DMS 273 treated with DMSO at 0.1 percent for 48 hours (cell line): ENCODE measurements at places on chromosomes 7 and 10.
A peak's percentile ranks its signal among the peaks of the same experiment; 100 is the strongest.

DNA sequence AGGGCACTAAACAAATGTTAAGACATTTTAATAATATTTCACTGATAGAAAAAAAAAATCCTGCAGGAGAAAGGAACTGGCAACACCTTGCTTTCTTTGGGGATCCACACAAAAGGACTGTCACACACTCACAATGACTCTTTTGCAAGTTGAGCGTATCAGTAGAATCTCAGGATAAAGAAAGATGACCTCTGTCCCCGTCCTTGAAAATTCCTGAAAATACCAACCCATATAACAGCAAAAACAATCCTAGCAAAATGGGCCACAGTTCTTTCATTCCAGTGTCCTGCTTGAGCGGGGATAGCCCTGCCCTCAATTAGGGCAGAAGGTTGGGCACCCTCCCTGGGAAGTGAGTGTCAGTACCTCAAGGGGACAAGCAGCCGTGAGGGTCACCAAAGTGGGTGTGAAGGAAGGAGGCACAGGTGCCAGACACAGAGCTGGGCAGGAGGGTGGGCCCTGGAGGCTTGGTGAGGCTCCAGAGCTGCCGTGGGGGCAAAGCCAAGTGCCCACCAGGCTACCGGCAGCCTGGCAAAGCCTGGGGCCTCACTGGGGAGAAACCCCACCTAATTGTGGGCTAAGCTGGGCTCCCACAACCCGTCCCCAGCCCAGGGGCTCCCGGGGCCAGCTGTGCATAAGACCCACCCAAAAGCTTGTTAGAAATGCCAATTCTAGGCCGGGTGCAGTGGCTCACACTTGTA is 2.8 kb downstream of the WDR86 start:
- DNase-seq, result no peak

DNA sequence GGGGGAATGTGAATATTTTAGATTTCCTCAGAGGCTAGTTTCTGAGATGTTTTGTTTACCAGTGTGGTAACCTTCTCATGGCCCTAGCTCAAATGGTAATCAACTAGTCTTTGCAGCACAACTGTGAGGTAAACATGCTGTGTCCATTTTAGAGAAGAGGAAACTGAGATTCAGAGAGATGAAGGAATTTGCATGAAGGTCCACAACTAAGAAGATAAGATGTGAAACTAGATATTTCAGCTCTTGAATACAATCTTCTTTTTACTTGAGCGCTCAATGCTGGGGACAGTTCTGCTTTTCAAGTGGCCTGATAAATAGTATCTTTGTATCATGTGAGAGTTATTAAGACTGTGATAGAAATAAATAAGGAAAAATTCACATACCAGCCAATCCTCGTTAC is 245.4 kb downstream of the AUTS2 start:
- no peak for DNase-seq

- DNase-seq, result no peak
These were observed 202.2 kb downstream of the PHF14 start for GRCh38 chr7:11175887-11176286.

DNA sequence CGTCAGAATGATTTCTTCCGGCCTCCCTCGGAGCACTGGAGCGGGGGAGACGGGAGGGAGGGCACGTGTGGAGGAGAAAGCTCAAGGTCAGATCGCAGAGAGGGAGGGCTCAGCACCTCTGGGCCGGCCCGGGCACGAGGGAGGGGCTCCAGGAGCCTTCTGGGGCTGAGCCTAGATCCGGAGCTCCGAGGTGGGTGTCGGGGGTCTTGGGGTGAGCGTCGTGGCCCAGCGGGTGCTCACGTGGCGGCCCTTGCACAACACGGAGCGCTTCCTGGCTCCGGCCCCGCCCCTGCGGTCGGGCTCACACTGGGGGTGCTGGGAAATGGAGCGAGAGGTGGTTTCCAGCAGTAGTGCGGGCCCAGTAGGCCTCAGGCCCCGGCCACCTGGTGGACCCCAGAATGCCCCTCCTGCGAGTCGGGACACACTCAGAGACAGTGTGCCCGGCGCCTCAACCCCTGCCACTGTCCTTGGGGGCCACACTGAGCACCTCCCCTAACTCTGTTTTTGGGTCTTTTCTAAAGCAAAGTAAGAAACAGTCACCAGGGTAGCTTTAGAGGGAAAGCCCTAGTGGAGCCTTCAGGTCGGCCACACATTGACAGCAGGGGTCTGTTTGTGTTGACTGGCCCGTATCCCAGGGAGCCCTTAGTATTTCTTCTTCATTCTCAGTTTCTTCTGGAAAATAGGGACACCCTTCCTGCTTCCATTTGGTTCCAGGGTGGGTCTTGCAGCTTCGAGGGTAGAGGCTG is 798 bp downstream of the PPIF start:
- no peak for DNase-seq

- DNase-seq, result no peak
These were observed 38.8 kb downstream of the FAM53B start for GRCh38 chr10:124705381-124705740.

DNA sequence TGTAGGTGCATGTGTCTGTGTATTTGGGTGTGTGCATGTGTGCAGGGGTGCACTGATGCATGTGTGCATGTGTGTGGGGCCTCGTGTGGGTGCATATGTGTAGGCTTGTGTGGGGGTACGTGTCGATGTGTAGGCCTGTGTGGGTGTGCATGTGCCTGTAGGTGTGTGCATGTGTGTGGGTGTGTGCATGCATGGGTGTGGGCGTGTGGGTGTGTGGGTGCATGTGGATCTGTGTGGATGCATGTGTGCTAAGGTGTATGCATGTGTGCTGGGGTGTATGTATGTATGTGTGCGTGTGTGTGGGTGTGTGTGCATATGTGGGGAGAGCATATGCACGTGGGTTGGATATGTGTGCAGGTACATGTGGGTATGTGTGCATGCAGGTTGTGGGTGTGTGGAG is 73.2 kb downstream of the NKX6-2 start:
- DNase-seq, result no peak

GRCh38 chr10:28575852-28576251 is 42.9 kb downstream of the WAC start:
- no peak for DNase-seq

GRCh38 chr7:45384499-45384898 is 189.7 kb upstream of the ADCY1 start:
- no peak for DNase-seq

GRCh38 chr10:116708391-116708821 is 34.0 kb downstream of the HSPA12A start:
- no peak for DNase-seq

DNA sequence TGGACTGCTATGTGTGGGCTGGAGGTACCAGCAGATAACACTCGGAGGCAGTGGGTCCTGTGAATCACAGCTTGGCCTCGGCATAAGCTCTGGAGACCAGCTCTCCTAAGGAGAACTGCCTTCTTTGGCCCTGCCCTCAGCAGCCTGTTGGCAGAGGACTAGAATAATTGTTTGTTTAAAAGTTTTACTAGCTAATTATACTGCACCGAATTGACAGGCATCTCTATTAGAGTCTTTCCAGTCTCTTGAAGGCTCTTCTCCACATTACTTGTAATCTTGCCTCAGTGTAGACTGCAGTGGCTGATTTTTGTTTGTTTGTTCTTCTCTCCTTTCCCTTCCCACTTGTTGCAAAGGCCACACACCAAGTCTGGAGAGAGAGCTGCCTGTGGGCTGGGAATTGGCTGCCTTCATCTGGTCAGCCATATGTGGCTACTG is 183.2 kb downstream of the AUTS2 start:
- DNase-seq, result peak; percentile 34

- no peak for DNase-seq
These were observed 9.5 kb upstream of the REPIN1 start for GRCh38 chr7:150358988-150359621.

- no peak for DNase-seq
These were observed 1.4 kb upstream of the GIMAP5 start for GRCh38 chr7:150735596-150736358.

DNA sequence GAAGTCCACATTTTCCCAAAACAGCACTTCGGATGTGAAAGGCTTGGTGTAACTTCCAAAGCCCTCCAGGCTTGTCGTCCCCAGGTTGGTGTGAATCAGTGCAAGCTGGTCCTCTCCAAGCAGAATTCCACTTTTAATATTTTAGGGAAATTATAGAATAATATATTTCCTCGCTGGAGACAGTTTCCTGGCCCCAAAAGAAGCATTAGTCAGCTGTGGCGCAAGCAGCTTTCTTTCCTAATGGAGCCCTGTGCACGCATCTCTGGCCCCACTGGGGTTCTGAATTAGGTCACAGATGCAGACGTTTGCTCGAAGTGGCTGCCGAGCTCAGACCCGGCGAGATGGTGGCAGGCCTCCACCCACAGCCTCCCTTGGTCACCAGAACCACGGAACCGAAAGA is 33.3 kb upstream of the MNX1 start:
- DNase-seq, result no peak

GRCh38 chr7:157605638-157606037 is 268.8 kb downstream of the DNAJB6 start:
- no peak for DNase-seq

DNA sequence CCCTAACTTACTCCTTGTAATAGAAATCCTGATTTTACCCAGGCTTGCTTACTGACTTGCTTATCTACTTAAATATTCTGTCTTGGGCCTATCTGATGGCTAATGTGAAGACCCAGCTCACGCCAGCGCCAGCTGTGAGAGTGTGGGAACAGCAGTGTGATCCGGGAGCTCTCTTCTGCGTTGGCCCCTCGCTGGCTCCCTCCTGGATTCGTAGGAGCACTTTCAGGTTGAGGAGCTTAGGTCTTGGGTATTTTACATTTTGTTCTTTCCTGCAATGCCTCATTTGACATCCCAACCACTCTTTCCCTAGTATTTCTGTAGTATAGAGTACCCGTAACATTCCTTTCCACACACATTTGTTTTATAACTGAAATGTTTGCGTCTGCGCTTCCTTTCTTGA is 51.7 kb downstream of the CREM start:
- DNase-seq, result no peak
